ENCODE measurements at places on chromosomes 2 and 18.

DNA sequence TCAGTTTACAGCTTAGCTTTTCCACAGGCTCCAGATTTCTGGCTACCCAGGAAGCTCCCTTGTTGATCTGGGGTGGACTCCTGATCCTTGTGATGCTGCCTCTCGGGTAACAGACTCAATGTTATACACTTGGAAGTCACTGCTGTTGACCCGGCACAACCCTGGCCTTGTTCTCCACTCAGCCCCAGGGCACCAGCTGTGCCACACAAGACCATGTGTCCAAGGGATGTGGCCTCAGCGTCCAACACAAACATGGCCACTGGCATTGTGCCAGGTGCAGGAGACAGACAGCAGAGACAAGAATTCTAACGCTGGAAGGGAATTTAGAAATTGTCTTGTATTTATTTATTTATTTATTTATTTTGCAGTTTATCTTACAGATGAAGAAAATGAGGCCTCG, 39.0 kb upstream of the PPP4R1 start:
- DNase-seq, result no peak

DNA sequence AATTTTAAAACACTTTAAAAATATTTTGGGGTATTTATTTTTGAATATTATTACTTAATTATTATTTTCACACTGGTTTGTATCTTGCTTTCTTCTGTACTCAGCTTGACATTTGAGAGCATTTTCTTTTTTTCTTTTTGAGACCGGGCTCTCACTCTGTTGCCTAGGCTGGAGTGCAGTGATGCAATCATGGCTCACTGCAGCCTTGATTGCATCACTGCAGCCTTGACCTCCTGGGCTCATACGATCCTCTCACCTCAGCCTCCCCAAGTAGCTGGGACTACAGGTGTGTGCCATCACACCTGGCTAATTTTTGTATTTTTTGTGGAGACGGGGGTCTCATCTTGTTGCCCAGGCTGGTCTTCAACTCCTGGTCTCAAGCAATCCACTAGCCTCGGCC, 79.9 kb upstream of the DLX2 start:
- DNase-seq, result no peak

GRCh38 chr2:165621086-165621560, 151.6 kb downstream of the CSRNP3 start:
- DNase-seq, result no peak

DNA sequence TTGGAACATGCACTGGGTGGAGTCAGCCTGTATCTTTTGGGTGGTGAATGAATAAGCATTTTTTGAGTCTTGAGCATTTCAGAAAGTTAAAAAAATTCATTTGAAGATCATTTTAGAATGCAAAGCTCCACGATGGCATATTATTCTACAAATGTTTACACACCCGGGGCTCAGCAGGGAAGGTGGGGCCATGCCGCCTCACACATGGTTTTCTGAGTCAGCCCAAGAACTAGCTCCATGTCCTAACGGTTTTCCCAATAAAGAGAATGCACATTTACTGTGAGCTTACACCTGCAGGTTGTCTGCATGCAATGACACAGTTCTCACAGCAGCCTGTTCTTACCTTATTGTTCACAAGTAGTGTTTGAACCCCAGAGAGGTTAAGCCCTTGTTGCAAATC, 670.3 kb downstream of the GALR1 start:
- no peak for DNase-seq

DNA sequence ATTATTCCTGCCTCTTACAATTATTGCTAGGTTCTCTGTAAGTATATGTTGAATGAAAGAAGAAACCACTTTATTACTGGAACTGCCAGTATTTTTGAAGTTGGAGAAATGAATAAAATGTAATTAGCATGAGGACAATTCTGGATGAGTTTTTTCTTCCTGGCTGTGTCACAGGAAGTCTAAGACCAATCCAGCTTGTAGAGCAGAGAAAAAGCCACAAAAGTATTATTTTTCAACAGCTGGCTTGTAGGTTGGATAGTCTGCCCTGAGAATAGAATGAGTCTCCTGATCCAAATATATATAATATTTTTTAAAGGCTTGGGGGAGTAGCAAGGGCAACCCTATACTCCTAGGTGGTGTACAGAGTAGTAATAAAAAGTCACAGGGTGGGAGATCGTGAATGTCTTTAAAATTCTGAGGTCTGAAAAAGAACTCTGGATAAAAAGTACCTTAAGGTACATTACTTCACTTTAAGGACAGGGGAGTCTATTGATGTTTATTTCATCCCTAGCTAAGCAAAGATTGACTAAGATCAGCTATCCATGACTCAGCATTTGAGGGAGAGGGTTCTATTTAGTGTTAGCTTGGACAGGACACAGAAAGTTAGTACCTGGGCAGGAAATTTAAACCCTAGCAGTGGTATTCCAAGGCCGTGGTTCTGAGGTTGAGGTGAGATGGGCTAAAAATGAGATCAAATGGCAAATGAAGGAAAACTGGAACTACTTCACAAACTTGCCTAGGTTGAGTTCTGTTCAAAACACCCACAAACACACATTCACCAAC, 31.7 kb downstream of the SLC40A1 start:
- no peak for DNase-seq

DNA sequence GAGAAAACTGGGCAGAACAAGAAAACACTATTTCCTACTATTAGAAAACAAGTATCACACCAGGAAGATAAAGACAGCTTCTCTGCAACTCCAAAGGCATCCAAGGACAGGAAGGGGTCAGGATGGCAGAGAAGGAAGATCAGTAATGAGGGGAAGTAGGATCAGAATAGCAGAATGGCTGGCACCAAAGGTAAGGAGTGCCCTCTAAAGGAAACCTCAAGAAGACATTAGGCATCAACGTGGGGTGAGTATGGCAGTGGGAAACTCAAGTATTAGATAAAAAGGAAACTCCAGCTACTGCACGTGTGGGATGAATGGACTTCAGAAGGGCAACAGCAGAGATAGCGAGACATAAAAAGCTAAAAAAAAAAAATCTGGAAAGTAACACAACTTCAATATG, 25.9 kb downstream of the HDLBP start:
- no peak for DNase-seq

- DNase-seq, result no peak
Measured at GRCh38 chr2:158034198-158034866, 67.3 kb upstream of the UPP2 start.

DNA sequence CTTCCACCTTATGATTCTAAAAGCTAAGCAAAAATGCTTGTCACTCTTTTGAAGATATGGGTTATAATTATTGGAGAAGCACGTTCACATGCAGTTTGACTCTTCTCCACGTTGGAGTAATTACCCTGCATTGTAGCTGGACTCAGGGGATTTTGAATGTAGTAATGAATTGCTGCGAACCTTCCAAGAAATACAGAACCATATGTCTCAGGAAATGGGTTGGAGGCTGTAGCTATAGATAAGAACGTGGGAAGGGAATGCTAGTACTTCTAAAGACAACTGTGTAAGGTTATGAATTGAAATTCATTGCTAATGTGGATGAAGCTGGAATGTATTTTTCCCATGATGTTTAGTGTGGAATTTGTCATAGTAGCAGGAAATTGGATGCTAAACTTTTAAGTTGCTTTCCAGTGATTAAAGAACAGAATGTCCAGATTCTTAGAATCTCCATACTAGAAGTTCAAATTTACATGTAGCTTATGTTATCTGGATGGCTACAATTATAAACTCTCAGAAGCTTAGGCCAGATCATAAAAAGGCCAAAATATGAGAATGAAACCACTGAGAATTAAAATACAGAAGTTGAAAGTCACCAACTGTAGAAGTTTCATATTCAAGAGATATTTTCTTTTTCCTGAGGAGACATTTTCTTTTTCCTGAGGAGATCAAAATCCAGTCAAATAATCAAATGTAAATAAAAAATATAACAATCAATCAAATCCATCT, 27.3 kb upstream of the SPOPL start:
- no peak for DNase-seq

All from GOT3 (cell line).